ENCODE measurements at places on chromosomes 5 and 9. TPM values are rescaled to one million over a fixed set of nuclear protein-coding genes. Genes with fewer than 3 reads are reported as not detected.

DNA sequence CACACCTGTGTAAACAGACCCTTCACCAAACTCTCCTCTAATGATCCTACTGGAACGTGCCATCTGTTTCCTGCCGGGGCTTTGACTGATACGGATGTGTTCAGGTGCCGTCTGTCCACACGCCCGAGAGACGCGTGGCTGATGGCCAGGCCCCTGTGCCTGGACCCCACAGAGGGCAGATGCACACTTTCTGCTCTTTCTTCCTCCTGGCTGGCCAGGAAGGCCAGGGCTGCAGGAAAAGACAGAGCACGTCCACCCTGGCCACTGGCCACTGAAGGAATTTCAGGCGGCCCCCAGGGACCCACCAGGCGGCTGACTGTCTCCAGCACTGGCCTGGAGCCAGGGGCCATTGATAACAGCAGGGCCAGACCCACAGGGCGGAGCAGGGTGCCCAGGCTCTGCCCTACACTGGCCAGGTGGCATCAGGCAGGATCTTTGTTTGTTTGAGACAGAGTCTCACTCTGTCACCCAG lies 3.6 kb upstream of the ENG start:
- DNase-seq, result no peak

- DNase-seq, result no peak
These were observed 290.8 kb upstream of the FBXL7 start for GRCh38 chr5:15209053-15209762.

- peak; percentile 7 for DNase-seq
These were observed 46.3 kb downstream of the AP3S1 start for GRCh38 chr5:115888027-115888426.

Gene FGFR4
- polyA plus RNA-seq, result 0.12 TPM

Gene CDH10
- 0.02 TPM for polyA plus RNA-seq

DNA sequence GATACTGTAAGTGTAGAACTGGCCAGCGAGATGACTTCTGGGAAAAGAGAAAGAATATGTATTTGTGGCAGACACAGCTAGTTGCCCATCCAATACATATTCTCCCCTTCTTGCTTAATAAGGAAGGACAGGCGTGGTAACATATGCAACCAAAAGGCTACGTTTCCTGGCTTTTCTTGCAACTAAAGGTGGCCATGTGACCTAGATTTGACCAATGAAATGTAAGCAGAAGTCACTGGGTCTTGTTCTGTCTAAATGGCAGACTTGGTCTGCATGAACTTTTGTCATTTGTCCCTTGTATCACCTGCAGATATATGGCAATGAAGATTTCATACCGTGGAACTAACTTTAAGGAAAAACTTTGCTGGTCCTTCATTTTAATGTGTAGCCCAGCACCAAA lies 183.8 kb downstream of the CDH12 start:
- DNase-seq, result no peak

DNA sequence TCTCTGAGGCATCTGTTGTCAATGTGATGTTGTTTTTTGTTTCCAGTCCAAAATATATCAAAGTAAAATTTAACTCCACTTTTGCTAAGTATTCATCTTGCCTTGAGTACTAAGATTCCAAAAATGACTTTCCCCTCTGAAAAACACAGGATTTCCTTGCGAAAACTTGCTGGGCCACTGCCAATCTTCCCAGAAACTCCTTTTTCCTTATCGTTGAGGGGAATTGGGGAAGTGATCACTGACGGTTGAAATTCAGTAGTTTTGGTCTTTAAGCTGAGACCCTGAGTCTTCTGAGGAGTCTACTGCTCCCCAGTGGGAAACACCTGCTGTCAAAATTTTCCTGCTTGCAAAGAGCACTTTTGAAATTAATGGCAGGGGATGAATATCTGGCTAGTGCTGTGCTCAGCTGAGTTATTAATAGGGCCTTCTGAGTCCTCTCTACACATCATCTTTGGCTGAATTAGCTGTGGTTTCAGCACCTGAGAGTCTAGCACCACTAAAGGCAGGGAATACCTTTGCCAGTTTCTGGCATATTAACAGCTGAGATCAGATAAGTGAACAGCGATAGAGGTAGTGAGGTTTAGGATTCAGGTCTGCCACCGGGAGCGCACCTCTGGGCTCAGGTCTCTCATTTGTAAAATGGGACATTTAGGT lies 18.0 kb downstream of the TLR4 start:
- DNase-seq, result no peak
